ENCODE measurements at places on chromosomes 16 and 17. TPM values are rescaled to one million over a fixed set of nuclear protein-coding genes. Genes with fewer than 3 reads are reported as not detected.

The TBC1D3I gene
- 0.54 TPM for total RNA-seq

The TMEM92 gene
- not detected for total RNA-seq

The CPHXL2 gene
- total RNA-seq, result not detected

The SCGB1C2 gene
- not detected for total RNA-seq

The EVPLL gene
- not detected for total RNA-seq

The ZP2 gene
- not detected for total RNA-seq

The NDRG4 gene
- total RNA-seq, result 2.7 TPM

The NOMO2 gene
- total RNA-seq, result 56.0 TPM

The RNF167 gene
- 148 TPM for total RNA-seq

DNA sequence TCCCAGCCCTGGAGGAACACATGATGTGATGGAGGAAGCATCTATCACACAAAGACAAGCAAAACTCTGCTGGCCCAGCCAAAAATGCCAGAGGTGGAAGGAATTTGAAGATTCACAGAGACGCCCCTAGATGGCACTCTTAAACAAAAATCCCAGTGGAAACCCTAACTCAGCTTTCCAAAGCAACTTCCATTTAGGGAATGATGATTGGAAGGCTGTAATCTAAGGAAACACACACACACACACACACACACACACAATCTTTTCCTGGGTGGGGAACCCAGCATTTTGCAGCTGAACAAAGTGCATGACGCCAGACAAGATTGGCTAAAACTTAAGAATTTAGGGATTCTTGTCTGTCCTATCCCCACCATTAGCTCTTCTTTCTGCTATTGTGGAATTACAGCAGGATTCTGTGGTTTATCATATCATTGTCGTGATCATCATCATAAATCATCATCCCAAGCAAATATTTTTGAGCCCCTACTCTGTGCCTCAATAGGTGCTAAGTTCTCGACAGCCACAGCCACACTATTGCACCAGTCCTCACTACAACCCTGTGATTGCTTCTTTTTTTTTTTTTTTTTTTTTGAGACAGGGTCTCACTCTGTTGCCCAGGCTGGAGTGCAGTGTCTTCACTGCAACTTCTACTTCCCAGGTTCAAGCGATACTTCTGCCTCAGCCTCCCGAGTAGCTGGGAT is 1.6 kb upstream of the LDAF1 start:
- H3K36me3 ChIP-seq, result peaks cover 5% of the 10 kb centered on the region
- peaks cover 12% of the 10 kb centered on the region for H3K4me1 ChIP-seq
- no peak overlapping the region for H3K4me3 ChIP-seq
- no peaks in the 10 kb centered on the region for H3K27me3 ChIP-seq

- H3K4me3 ChIP-seq, result no peak overlapping the region
- no peaks in the 10 kb centered on the region for H3K27me3 ChIP-seq
- no peaks in the 10 kb centered on the region for H3K36me3 ChIP-seq
- H3K27ac ChIP-seq, result no peak overlapping the region
- DNase-seq, result no peak
These were observed 715.7 kb upstream of the SOX9 start for GRCh38 chr17:71405101-71405500.

- no peak overlapping the region for H3K4me3 ChIP-seq
- H3K27me3 ChIP-seq, result no peaks in the 10 kb centered on the region
- DNase-seq, result no peak
- no peak overlapping the region for H3K27ac ChIP-seq
These were observed 76.9 kb downstream of the ARHGAP44 start for GRCh38 chr17:12866244-12866643.

GRCh38 chr16:64627288-64627687 is 494.6 kb downstream of the CDH11 start:
- no peaks in the 10 kb centered on the region for H3K27me3 ChIP-seq
- H3K4me3 ChIP-seq, result no peak overlapping the region
- no peak overlapping the region for H3K27ac ChIP-seq
- no peaks in the 10 kb centered on the region for H3K36me3 ChIP-seq

GRCh38 chr16:84690088-84690819 is 9.5 kb upstream of the USP10 start:
- no peaks in the 10 kb centered on the region for H3K27me3 ChIP-seq
- no peaks in the 10 kb centered on the region for H3K4me1 ChIP-seq
- no peak overlapping the region for H3K27ac ChIP-seq
- H3K36me3 ChIP-seq, result no peaks in the 10 kb centered on the region
- no peak overlapping the region for H3K4me3 ChIP-seq

GRCh38 chr16:49912721-49913120 is 56.8 kb upstream of the ZNF423 start:
- H3K4me3 ChIP-seq, result no peak overlapping the region
- DNase-seq, result no peak
- H3K27ac ChIP-seq, result no peak overlapping the region
- no peaks in the 10 kb centered on the region for H3K4me1 ChIP-seq
- H3K36me3 ChIP-seq, result no peaks in the 10 kb centered on the region

GRCh38 chr16:21646091-21646490 is 6.3 kb downstream of the IGSF6 start:
- peak overlapping the region; percentile 77 for H3K27ac ChIP-seq
- H3K4me3 ChIP-seq, result peak overlapping the region; percentile 57
- no peaks in the 10 kb centered on the region for H3K36me3 ChIP-seq
- DNase-seq, result no peak

DNA sequence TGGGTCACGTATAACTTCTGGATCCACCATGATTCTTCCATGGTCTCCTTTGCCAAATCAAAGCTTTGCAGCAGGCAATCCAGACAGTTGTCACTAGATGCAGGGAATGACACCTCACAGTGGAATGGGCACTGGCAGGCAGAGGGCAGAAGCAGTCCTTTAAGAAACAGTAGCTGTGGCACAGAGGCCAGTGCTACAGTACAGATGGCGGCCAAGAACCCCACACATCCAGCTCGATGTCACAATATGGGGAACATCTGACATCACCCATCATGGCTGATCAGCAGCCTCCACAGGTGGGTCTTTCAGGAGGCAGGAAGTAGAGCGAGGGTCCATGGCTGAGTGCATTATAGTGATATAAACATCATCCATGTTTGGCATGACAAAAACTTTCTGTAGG is 18.8 kb upstream of the ERN1 start:
- DNase-seq, result no peak
- peaks cover 11% of the 10 kb centered on the region for H3K4me1 ChIP-seq
- H3K4me3 ChIP-seq, result no peak overlapping the region
- peak overlapping the region; percentile 35 for H3K27ac ChIP-seq
- no peaks in the 10 kb centered on the region for H3K27me3 ChIP-seq
- no peaks in the 10 kb centered on the region for H3K36me3 ChIP-seq

DNA sequence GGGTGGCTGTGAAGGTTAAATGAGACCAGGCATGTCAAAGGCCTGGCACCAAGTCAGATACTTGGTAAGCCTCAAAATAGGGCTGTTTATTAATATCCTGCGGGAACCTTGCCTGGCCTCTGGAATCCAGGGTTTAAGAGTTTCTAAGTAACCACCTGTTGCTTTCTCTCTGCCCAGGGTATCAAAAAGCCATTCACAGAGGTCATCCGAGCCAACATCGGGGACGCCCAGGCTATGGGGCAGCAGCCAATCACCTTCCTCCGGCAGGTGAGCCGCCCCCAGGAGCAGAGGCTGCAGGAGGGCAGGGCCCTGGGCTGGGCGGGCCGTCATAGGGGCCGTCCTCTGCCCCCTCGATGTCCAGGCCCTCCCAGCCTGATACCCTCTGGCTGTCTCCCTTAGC is 13.3 kb downstream of the GPT2 start:
- H3K27ac ChIP-seq, result no peak overlapping the region
- no peak for DNase-seq
- no peak overlapping the region for H3K4me3 ChIP-seq
- no peaks in the 10 kb centered on the region for H3K4me1 ChIP-seq
- no peaks in the 10 kb centered on the region for H3K27me3 ChIP-seq

DNA sequence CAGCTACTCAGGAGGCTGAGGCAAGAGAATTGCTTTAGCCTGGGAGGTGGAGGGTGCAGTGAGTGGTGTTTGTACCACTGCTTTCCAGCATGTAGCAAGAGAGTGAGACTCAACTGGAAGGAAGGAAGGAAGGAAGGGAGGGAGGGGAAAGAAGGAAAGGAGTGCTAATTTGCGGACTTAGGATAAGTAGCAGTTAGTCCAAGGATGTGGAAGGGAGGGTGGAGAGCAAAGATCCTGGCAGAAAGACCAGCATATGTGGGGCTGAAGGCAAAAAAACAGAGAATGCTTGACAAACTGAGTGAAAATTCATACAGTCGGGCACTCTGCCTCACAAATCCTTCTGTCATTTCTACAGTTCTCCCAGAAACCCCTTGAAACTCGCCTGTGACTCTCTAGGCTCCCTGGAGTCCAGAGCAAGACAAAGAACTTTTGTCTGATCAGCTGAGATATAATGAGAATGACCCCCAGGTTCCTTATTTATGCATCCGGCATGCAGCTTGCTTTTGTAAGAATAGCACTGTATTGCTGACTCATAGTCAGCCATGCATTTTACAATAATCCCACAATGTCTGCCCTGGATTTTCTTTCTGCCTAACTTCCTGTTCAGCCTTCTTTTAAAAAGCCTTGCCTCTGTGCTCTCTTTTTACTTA is 31.5 kb downstream of the CDK5RAP3 start:
- H3K4me1 ChIP-seq, result no peaks in the 10 kb centered on the region
- H3K4me3 ChIP-seq, result no peak overlapping the region
- H3K27me3 ChIP-seq, result no peaks in the 10 kb centered on the region
- DNase-seq, result no peak

GRCh38 chr17:72538901-72539352 is 418.1 kb downstream of the SOX9 start:
- no peak for DNase-seq
- H3K4me3 ChIP-seq, result no peak overlapping the region
- no peak overlapping the region for H3K27ac ChIP-seq
- H3K4me1 ChIP-seq, result no peaks in the 10 kb centered on the region

- no peaks in the 10 kb centered on the region for H3K4me1 ChIP-seq
- H3K27me3 ChIP-seq, result no peaks in the 10 kb centered on the region
- no peak for DNase-seq
- H3K4me3 ChIP-seq, result no peak overlapping the region
These were observed 8.0 kb upstream of the KCNG4 start for GRCh38 chr16:84247844-84248243.

DNA sequence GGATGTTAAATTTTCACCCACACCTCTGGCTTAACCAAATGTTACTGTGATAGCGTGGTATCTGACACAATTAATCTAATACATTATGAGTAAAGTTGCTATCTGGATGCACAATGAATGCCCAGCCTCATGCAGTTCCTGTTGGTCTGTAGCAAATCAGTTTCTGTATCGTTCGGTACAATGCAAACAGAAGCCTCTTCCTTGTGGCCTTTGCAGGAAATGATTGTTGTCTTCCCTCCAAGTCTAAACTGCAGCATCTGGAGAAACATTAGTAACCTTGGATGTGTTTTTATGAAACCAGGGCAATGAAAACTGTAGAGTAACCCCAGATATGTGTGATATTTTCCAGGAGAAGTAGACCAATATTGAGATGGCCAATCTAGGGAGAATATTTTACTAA is 46.8 kb downstream of the CYB561 start:
- H3K4me3 ChIP-seq, result no peak overlapping the region
- H3K4me1 ChIP-seq, result no peaks in the 10 kb centered on the region
- peaks cover 5% of the 10 kb centered on the region for H3K36me3 ChIP-seq

- no peak for DNase-seq
- H3K4me3 ChIP-seq, result no peak overlapping the region
- no peak overlapping the region for H3K27ac ChIP-seq
- no peaks in the 10 kb centered on the region for H3K27me3 ChIP-seq
These were observed 27.6 kb upstream of the AATK start for GRCh38 chr17:81193470-81194224.

DNA sequence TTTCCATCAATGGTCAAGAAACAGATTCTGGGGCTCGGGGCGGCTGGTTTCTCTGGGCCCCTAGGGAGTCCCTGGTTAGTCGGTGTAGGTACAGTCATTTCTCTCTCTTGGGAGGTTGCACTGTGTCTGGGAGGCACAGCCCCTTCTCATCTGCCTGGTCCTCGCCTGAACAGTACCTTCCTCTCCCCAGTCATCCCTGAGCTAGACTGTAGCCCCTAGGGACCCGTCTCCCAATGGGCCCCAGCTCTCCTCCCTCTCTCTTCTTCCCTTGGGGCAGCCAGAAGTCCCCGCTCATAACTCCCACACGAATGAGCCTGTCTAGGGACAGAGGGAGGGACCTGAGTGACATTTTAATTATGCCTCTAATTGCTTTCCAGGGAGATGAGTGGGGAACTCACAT is 20.2 kb upstream of the CPSF4L start:
- H3K27ac ChIP-seq, result no peak overlapping the region
- no peaks in the 10 kb centered on the region for H3K4me1 ChIP-seq
- no peak overlapping the region for H3K4me3 ChIP-seq
- no peaks in the 10 kb centered on the region for H3K36me3 ChIP-seq
- H3K27me3 ChIP-seq, result no peaks in the 10 kb centered on the region

GRCh38 chr16:86095131-86095752 is 196.3 kb downstream of the IRF8 start:
- no peaks in the 10 kb centered on the region for H3K4me1 ChIP-seq
- no peaks in the 10 kb centered on the region for H3K36me3 ChIP-seq
- H3K4me3 ChIP-seq, result no peak overlapping the region
- DNase-seq, result no peak
- H3K27me3 ChIP-seq, result no peaks in the 10 kb centered on the region

GRCh38 chr17:18905226-18905625 is 46.7 kb upstream of the SLC5A10 start:
- no peak overlapping the region for H3K4me3 ChIP-seq
- H3K27me3 ChIP-seq, result no peaks in the 10 kb centered on the region
- no peak overlapping the region for H3K27ac ChIP-seq
- no peak for DNase-seq
- peaks cover 31% of the 10 kb centered on the region for H3K4me1 ChIP-seq

GRCh38 chr17:74830861-74831260 is 28.8 kb downstream of the GRIN2C start:
- H3K4me1 ChIP-seq, result no peaks in the 10 kb centered on the region
- H3K27ac ChIP-seq, result no peak overlapping the region
- H3K36me3 ChIP-seq, result no peaks in the 10 kb centered on the region
- no peak overlapping the region for H3K4me3 ChIP-seq
- no peak for DNase-seq
- no peaks in the 10 kb centered on the region for H3K27me3 ChIP-seq

DNA sequence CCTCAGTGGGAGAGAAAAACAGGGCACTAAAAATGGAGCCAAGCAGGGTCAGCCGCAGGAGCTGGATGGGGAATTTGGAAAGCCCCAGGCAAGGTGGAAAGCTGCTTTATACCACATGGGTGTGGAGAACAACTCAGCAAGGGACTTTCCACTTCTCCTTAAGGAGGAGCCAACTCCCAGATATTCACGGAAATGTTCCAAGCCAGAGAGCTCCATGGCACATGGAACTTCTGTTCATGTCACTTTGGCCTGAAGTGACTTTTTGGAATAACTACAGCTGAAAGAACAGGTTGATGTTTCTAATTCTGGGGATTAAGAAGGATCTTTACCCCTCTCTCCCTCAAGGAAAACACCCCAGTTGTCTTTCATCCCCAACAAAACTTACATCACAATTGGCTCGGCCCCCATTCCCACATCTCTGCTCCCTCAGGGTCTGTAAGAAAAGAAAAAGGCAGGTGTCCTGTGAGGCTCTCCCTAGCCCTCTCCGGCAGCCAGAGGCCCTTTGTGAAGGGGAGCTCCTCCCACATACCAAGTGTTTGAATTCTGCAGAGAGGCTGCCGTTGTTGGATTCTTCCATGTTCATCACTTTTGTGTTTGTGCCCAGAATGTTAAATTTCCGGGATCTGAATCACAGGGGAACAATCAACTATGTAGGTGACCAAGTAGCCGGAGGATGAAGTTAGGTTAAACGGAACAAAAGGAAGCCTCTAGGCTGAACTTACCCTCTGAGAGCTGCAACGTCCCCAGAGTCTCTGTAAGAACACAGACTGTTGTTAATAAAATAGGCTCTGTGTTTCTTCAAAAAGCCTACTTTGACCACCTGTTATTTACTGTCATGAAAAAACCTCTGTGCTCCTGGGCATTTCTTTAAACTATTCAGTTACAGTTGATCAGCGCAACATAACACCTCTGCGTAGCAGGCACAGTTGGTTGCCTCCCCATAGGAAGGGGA is 41.0 kb downstream of the STAT5A start:
- no peaks in the 10 kb centered on the region for H3K4me1 ChIP-seq
- no peak for DNase-seq
- no peak overlapping the region for H3K27ac ChIP-seq

All from naive thymus-derived CD4-positive, alpha-beta T cell (primary cell).